ENCODE measurements at places on chromosomes 6 and 20. TPM values are rescaled to one million over a fixed set of nuclear protein-coding genes. Genes with fewer than 3 reads are reported as not detected.

HMGCLL1 gene
- total RNA-seq = 0.73 TPM

SYTL3 gene
- total RNA-seq = 0.28 TPM

RHAG gene
- not detected for total RNA-seq

ATP9A gene
- total RNA-seq = 38.9 TPM

HLA-DOA gene
- total RNA-seq = 1.7 TPM

TMEM170B gene
- total RNA-seq = 19.3 TPM

OR12D3 gene
- not detected for total RNA-seq

CYP39A1 gene
- 2.1 TPM for total RNA-seq

RAET1G gene
- not detected for total RNA-seq

JPH2 gene
- total RNA-seq = 0.07 TPM

OR2H2 gene
- total RNA-seq = not detected

MYMX gene
- not detected for total RNA-seq

NRSN1 gene
- 0.54 TPM for total RNA-seq

ZSCAN31 gene
- total RNA-seq = 6.7 TPM

CLPSL2 gene
- total RNA-seq = not detected

EPB41L1 gene
- 30.6 TPM for total RNA-seq

MATN4 gene
- not detected for total RNA-seq

AARS2 gene
- 32.1 TPM for total RNA-seq

SAMD10 gene
- total RNA-seq = 8.0 TPM

RAD21L1 gene
- not detected for total RNA-seq

DXO gene
- 23.8 TPM for total RNA-seq

JAG1 gene
- 67.7 TPM for total RNA-seq

DUSP15 gene
- 13.7 TPM for total RNA-seq

STMND1 gene
- not detected for total RNA-seq

MOCS3 gene
- total RNA-seq = 6.5 TPM

PPP1R14C gene
- total RNA-seq = 7.3 TPM

BTN1A1 gene
- total RNA-seq = not detected

ZFP64 gene
- 25.5 TPM for total RNA-seq

THBD gene
- 0.12 TPM for total RNA-seq

MSH5 gene
- 86.2 TPM for total RNA-seq

C6orf52 gene
- 8.2 TPM for total RNA-seq

SLC32A1 gene
- total RNA-seq = 0.09 TPM

OSBPL2 gene
- total RNA-seq = 35.6 TPM

ME1 gene
- total RNA-seq = 4.4 TPM

TMEM239 gene
- total RNA-seq = not detected

ZC2HC1B gene
- not detected for total RNA-seq

BPIFA3 gene
- total RNA-seq = not detected

LAMP5 gene
- 0.98 TPM for total RNA-seq

PSORS1C2 gene
- total RNA-seq = not detected

MEA1 gene
- 102 TPM for total RNA-seq

SRPK1 gene
- total RNA-seq = 113 TPM

TRIM15 gene
- not detected for total RNA-seq

PDCD2 gene
- 73.3 TPM for total RNA-seq

TMEM217 gene
- total RNA-seq = 0.82 TPM

PPP1R16B gene
- 0.57 TPM for total RNA-seq
